ENCODE measurements at places on chromosomes 4 and X. TPM values are rescaled to one million over a fixed set of nuclear protein-coding genes. Genes with fewer than 3 reads are reported as not detected.

GRCh38 chr4:146369446-146369845 lies 152.3 kb downstream of the SLC10A7 start:
- no peak overlapping the region for H3K27ac ChIP-seq
- no peak overlapping the region for H3K4me3 ChIP-seq
- H3K4me1 ChIP-seq = no peaks in the 10 kb centered on the region
- H3K27me3 ChIP-seq = no peaks in the 10 kb centered on the region
- H3K36me3 ChIP-seq = no peaks in the 10 kb centered on the region
- DNase-seq = no peak

- DNase-seq = no peak
- no peaks in the 10 kb centered on the region for H3K4me1 ChIP-seq
- H3K27me3 ChIP-seq = no peaks in the 10 kb centered on the region
- no peak overlapping the region for H3K27ac ChIP-seq
- no peak overlapping the region for H3K4me3 ChIP-seq
- H3K36me3 ChIP-seq = no peaks in the 10 kb centered on the region
Observed at GRCh38 chr4:87838890-87839591, 6.3 kb downstream of the MEPE start.

Gene CT45A1
- not detected for total RNA-seq

Gene GIMD1
- total RNA-seq = not detected

DNA sequence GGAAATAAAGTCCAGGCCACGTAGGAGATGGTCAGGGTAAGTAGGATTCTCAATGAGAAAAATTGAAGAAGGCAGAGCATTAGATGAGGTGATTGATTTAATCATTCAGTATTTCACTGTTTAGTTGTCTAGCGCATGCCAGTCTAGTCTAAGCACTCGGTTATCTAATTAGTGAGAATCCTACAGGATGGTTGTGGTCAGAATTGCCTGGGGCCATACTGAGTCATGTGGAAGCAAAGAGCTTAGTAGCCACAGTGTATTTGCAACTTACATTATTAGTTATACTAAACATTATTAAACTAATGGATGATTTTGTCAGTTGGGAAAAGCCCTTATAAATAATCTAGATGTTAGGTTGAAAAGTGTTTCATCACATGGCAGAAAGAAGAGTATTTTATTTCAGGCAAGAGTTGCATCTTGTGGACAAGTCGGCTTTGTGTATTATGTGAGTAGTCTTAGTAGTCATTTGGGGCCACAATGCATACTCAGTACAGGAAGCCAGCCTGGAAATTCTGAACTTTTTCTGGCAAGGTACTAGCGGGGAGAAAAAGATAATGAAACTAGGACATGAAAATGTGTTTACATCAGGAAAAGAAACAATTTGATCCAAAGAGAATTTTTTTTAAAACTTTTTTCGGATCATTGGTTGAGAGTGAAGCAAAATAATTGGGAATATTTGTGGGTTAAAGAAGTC lies 31.9 kb downstream of the CPEB2 start:
- no peak overlapping the region for H3K27ac ChIP-seq
- H3K4me1 ChIP-seq = no peaks in the 10 kb centered on the region
- H3K36me3 ChIP-seq = peaks cover 2% of the 10 kb centered on the region
- no peaks in the 10 kb centered on the region for H3K27me3 ChIP-seq

DNA sequence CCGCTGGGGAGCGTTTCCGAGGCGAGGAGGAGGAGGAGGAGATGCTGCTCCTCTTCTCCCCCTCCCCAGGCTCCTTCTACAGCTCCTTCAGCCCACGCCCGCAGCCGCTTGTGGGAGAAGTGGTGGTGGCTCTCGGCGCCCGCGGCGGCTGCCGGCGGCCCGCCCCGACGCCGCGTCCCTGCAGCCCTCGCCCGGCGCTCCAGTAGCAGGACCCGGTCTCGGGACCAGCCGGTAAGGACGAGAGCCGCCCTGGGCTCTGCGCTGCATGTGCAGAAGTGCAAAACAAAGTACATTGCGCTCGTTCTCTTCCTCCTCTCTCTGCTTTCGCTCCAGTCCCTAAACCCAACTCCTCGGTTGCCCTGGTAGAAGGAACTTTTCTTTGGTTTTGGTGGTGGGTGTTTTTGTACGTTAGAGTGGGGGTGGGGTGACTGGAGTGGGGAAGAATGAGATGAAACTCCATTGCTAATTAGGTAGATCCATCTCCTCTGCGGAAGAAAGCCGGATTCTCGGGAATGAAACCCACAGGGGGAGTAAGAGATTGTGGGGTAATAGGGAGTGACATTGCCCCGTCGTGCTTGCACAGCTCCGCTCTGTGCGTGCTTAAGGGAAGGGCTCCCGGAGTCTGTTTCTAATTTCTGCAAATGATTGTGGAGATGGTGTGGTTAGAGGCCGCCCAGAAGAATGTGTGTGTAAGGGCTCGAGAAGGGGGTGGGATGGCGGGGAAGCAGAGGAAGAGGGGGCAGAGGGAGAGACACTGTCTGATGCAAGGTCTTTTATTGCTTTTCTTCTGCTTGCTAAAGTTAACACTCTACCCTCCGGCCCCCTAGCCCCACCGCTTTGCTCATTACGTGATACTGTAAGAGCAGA lies 677 bp downstream of the PTPN13 start:
- H3K27ac ChIP-seq = no peak overlapping the region
- no peaks in the 10 kb centered on the region for H3K4me1 ChIP-seq
- no peaks in the 10 kb centered on the region for H3K36me3 ChIP-seq
- DNase-seq = no peak
- peaks cover 5% of the 10 kb centered on the region for H3K27me3 ChIP-seq

DNA sequence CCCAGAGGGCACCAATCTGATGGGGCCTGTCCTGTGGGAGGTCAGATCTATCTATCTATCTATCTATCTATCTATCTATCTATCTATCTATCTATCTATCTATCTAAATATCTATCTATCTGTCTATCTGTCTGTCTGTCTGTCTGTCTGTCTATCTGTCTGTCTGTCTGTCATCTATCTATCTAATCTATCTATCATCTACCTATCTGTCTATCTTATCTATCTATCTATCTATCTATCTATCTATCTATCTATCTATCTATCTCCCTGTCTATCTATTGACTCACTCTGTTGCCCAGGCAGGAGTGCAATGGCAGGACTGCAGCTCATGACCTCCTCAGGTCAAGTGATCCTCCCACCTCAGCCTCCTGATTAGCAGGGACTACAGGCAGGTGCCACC lies 155.7 kb upstream of the STX18 start:
- H3K4me1 ChIP-seq = 0 out of 2 replicates have a peak, but pooled peaks cover 3% of the 10 kb centered on the region
- no peak overlapping the region for H3K4me3 ChIP-seq
- no peak for DNase-seq
- H3K27ac ChIP-seq = no peak overlapping the region

Gene RTL3
- 0.23 TPM for total RNA-seq

DNA sequence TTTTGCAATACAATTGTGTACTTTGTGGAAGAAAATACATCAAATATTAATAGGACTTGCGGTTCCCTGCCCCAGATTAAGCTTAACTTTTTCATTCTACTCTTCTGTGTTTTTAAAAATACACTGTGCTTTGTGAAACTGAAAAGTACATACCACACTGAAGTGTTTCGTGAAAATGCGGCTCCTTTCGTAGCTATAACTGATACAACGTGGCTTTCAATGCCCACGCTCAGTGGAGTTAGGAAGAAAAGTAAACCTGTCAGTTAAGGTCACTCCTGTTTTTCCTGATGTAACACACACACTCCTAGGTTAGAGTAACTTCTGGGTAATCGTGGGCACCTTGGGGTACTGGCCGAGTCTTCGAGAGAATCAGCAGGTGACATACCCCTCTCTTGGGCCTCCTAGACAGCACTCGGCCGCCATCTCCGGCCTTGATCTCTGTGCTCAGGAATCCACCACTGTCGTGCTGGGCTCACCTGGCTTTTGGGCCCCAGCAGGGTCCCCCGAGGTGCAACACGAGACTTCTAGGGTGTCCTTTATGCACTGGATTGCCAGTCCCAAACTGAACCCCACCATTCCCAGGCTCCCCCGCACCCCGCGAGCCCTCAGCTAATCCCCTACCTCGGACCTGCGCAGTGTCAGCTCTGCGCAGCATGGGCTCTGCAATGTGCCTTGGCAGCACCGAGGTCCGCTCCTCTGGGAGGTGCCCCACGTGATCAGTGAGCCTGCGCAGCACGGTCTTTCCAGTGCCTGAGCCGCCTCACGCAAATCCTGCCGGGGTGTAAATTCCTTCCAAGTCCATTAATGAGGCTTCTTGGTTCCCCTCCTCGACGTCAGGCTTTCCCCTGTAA lies 162.6 kb upstream of the INTU start:
- DNase-seq = no peak
- H3K4me1 ChIP-seq = no peaks in the 10 kb centered on the region
- no peak overlapping the region for H3K27ac ChIP-seq
- H3K4me3 ChIP-seq = no peak overlapping the region
- H3K27me3 ChIP-seq = no peaks in the 10 kb centered on the region
- H3K36me3 ChIP-seq = no peaks in the 10 kb centered on the region

Data from GM12878 (cell line).